Iris pigment epithelial cell (primary cell): ENCODE measurements at places on chromosomes 7 and 10.

DNA sequence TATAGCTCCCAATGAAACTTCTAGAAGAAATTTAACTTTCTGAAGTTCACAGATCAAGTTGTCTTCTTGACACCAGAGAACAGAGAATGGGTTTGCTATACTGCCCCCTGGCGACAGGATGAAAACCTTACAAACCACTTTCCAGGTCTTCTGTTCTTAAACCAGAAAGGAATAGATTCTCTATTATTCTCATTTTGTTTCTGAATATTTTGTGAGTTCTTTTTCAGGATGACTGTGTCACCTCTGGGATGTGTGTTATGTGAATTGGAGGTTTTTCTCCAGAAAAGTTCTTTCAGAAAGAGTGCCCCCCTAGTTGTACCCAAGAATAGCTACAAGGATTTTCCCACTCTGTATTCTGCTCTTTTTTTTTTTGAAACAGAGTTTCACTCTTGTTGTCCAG lies 6.3 kb downstream of the IFT22 start:
- DNase-seq, result peak; percentile 71

- DNase-seq, result no peak
Observed at GRCh38 chr7:42400961-42401360, 164.0 kb upstream of the GLI3 start.

GRCh38 chr10:79047875-79048638 lies 20.7 kb upstream of the ZMIZ1 start:
- no peak for DNase-seq

GRCh38 chr7:51229620-51230323 lies 86.8 kb downstream of the COBL start:
- DNase-seq, result no peak

GRCh38 chr7:125046767-125047166 lies 117.1 kb upstream of the POT1 start:
- no peak for DNase-seq

DNA sequence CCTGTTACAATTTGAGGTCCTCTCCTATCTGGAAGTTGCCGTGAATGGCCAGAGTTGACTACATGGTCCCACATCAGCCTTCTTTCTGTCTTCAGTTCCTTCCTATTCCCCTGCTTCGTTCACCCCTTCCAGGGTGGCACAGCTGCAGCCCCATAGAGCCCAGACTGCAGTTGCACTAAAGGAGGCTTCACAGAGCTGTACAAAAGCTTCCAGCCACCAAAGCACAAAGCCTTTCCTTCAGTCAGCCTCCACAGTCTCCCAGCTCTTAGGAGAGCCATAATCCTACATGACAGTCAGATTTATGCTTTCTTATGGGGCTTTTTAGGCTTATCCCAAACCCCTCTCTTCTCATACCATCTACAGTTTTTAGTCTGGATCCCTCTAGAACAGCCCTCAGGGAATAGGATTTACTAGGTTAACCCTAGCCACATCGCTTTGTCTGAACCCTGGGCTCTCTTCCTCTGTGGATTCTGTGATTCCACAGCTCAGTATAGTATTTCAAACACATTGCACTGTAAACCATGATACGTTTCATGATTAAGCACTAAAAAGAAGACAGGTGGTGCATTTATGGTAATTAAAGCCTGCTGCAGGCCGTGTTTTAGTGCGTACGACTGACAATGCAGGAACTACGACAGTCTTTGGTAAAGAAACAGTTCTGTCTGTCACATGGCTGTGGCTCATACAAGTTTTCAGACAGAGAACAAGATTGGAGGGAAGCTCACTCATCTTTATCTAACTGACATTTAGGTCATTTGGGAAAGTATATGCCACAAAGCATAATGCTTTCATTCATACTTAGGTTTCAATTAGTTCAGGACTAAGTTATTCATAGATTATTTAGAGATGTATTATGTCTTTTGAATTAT lies 208.3 kb upstream of the KMT2E start:
- DNase-seq, result no peak

- DNase-seq, result no peak
Observed at GRCh38 chr7:74066626-74067025, 17.0 kb upstream of the LIMK1 start.

- DNase-seq, result no peak
Observed at GRCh38 chr10:103802081-103802480, 53.3 kb downstream of the SH3PXD2A start.

- DNase-seq, result peak; percentile 82
Observed at GRCh38 chr10:114504769-114505579, 100.7 kb upstream of the AFAP1L2 start.

GRCh38 chr7:32126843-32127242 lies 56.6 kb upstream of the PDE1C start:
- no peak for DNase-seq

GRCh38 chr7:117777335-117778142 lies 95.7 kb downstream of the CTTNBP2 start:
- DNase-seq, result no peak

- DNase-seq, result no peak
Observed at GRCh38 chr7:119397156-119397555, 875.8 kb upstream of the KCND2 start.

- DNase-seq, result peak; percentile 53
Observed at GRCh38 chr10:97534746-97535367, 36.1 kb downstream of the UBTD1 start.

DNA sequence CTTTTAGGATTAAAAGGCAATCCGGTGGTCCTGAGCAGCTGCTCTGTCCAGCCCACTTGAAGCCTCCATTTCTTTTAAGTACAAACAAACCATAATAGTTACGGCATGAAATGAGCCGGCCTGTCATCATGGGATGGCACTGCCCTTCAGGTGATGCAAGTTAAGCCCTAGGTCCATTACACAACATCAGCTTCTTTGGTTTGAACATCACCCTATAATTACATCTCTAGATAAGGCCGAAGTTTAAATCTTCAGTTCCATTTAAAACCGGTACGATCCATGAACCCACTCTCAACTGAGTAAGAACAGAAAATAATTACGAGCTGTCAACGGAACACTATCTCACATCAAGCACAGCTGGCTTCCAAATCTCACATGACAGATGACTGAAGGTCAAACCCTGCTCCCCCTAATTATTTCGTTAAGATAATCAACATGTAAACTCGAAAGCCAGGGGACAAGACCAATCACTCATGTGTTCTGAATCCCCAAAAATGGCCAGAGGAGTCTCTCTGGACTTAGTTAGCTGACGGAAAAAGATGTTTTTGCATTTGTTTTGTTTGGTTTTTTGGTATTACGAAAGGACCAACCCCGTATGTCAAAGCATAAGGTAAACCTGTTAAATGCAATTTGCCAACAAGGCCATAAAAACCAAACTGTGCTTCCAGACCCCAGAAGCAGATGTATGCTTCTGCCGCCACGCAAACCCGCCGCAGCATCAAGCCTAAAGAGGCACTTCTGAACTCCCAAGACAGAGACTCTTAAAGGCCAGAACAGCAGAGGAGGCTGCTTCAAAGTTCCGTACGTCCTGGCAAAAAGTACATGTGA lies 10.8 kb downstream of the GNA12 start:
- no peak for DNase-seq

DNA sequence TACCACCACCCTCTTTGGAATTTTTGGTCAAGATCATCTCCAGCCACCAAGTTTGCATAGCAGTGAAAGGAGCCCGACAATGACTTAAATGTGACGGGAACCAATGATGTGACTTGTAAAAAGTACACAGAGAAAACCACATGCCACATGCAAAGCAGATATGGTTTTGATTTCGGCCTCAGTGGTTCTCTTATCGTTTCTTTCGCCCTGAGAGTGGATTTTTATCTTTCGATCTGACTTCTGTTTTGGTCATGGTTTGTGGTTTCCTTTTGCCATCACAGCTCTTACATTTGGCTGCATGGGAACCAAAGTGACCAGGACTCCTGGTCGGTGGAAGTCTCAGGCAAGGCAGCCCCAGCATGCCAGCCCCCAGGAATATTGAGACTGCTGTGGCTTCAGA lies 31.5 kb downstream of the TCF7L2 start:
- DNase-seq, result no peak

GRCh38 chr7:143422033-143422432 lies 13.4 kb upstream of the EPHA1 start:
- DNase-seq, result no peak

DNA sequence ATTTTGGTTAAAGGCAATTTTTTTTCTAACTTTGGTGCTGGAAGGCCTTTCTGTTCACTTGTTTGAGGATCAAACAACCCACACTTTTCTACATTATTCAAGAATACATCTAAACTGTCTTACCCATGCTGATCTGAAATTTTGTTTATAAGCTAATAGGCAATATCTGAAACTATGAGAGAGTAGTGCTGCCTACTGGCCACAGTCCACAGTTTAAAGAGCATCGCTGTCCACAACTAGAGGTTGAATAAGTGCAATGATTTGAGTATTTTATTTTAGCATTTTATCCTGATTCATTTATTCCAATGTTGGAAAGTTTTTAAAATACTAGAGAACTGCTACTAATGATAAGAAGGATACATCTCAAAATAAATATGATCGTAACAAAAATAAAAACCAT lies 306.9 kb downstream of the ELMO1 start:
- DNase-seq, result no peak

GRCh38 chr10:56351909-56352630 lies 9.0 kb downstream of the ZWINT start:
- DNase-seq, result no peak

DNA sequence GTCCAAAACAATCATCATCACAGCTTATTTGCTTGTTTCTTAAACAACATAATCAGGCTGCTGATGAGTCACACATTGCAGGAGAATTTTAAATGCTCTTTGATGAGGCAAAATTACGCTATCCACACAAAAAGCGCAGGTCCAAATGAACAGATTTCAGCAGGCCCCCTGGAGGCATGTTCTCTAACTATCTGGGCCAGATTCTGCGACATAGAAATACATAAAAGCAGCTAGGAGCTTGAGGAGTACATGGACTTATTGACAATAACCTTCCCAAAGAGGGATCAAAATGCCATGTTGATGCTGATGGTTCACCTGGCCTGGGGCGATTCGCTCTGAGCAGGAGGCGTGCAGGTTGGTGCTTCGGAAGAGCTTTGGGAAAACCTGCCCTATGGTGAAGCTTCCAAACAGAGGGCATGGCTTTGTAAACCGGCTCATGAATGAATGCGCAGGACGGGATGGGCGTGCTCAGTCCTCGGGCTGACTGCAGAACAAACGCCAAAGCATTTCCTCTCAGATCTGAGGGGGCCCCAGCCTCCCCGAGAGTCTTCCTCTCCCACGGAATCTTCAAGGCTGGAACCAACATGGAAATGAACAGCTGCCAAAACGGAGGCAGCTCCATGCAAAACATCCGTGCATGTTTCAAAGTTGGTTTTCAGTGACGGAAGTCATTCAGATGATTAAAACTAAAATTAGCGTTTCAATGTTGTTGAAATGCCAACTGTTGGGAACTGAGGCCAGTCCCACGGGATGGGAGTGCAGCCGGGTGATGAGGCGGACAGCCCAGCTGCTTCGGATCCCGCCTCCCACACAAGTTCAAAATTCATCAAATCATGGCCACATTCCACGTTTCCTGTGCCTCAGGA lies 179.6 kb downstream of the TCERG1L start:
- DNase-seq, result no peak

DNA sequence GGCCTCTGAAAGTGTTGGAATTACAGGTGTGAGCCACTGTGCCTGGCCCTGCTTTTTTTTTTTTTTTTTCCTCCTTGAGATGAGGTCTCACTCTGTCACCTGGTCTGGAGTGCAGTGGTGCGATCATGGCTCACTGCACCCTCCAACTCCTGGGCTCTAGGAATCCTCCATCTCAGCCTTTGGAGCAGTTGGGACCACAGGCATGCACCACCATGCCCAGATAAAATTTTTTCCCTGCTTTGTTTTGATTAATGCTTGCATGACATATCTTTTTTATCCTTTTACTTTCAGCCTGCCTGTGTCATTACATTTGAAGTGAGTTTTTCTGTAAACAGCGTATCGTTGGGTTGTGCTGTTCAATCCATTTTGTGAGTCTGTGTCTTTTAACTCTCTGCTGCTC lies 97.0 kb downstream of the ANKRD61 start:
- DNase-seq, result peak; percentile 8

GRCh38 chr7:31492086-31492485 lies 21.8 kb upstream of the ITPRID1 start:
- DNase-seq, result no peak

- DNase-seq, result peak; percentile 7
Observed at GRCh38 chr7:585229-585711, 65.6 kb upstream of the PDGFA start.

DNA sequence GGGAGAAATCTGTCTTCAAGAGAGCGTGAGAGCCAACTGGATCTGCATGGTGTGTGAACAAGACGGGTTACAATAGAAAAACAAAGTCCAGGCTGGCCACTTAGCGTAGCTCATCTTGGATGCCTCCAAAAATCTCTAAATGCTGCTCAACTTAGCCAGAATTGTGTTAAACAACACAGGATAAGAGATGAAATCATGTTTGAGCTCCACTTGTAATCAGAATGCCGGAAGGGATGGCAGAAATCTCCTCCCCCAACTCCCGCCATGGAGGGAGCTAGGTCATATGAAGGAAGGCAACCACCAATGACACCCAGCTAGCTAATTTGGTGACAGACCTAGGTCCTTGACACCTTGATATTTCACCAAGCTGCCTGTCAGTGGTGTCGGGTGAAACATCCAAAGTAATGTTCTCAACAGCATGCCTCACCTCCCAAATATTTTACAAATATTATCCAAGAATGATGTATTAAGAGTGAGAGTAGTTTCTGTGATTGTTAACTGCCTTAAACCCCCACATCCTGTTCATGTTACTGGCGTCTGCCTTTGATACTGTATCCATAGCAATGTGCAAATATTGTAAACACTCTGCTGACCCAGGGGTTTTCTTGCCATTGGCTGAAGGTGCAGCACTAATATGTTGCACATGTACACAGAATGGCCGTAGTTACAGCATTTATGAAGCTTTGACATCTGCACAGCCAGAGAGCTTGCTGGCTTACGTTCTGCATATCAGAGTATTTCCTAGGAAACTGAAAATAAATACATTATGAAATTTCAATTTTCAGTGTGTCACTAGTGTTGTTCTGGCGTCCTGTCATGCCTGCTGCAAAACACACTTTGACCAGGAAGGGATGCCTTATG lies 25.8 kb downstream of the TMEM254 start:
- peak; percentile 87 for DNase-seq

GRCh38 chr7:95796617-95797016 lies 24.3 kb downstream of the DYNC1I1 start:
- no peak for DNase-seq

DNA sequence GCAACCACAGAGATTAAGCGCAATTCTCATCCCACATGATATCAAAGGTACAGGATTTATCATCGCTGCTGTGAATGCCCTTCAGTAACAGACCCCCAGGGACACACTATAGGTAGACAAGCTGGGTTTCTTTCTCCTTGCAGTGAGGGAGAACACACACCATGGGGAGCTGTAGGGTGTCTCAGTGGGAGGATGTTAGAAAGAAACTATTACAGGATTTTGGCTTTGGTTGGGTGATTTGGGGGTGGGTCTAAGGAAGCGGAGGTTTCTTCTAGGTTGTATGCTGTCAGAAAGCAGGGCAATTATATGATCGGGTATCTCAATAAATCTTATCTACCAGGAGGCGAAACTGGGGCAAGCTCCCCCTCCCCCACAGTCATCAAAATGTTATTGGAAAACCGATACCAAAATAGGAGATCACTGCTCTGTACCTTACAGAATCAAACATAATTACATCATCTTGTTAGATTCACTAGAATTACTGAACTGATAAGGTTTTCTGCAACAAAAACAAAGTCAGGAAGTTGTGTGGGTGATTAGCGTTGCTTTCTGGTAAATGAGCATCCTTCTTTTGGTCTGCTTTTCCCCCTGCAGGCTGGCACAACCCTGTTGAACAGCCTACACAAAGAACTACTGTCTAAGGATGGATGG lies 209.7 kb downstream of the TEX36 start:
- no peak for DNase-seq

- no peak for DNase-seq
Observed at GRCh38 chr10:76268530-76268929, 837.1 kb downstream of the LRMDA start.
